ENCODE measurements at places on chromosomes 3 and 15.

DNA sequence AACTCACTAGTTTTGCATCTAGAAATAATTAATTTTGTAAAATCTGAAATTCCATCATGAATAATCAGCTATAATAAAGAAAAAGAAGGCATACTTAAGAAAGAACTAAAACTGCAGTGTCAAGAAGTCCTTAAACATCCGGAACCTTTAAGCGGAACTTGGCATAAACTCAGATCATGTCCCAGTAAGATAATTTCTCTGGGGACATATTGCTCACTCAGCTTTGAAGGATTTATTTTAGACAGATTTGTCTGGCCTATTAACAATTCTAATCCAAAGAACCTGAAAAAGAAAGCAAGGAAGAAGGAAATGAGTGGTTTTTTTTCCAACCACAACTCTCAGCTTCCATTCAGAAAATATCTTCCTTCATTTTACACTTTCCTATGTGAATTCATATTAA, 850.3 kb downstream of the ROBO1 start:
- no peak for DNase-seq

GRCh38 chr15:101841656-101842055, 29.7 kb downstream of the OR4F15 start:
- DNase-seq: no peak

GRCh38 chr3:59189526-59189925, 139.7 kb upstream of the CFAP20DC start:
- no peak for DNase-seq

- peak; percentile 88 for DNase-seq
Measured at GRCh38 chr3:158167737-158168557, 58.1 kb downstream of the RSRC1 start.

GRCh38 chr15:27175472-27176153, 204.6 kb downstream of the GABRG3 start:
- no peak for DNase-seq

DNA sequence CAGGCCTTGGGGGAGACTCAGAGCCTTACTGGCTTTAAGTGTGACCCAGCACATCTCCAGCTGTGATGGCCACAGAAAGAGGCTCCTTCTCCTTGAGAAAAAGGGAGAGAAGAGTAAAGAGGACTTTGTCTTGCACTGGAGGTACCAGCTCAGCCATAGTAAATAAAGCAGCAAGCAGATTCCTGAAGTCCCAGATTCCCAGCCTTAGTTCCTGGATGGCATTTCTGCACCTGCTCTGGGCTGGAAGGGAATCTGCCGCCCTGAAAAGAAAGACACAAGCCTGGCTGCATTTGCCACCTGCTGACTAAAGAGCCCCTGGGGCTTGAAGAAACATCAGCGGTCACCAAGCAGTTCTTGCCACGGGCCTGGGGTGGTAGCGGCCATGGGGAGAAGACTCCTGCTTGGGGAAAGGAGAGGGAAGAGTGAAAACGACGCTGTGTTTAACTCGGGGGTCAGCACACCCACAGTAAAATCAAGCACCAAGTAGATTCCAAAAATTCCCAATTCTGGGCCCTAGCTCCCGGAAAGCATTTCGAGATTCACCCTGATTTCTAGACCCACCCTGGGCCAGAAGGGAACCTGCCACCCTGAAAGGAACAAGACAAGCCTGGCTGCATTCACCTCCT, 24.2 kb upstream of the TNK2 start:
- DNase-seq: no peak

DNA sequence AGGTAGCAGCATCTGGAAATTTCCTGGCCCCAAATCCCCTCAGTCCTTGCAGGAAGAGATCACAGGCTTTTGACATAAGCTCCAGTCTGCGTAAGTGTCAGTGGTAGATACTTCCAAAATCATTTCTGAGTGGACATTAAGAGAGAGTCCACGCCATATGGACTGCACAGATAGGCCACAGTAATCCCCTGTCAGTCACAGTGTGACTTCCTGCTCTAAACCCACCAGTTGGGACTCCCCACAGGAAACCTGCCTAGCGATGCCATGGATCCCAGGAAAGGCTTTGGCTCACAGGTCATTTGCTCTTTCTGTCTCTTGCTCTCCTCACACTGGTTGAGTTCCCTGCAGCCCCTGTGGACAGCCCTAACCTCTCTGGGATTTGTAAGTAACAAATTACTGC, 28.8 kb upstream of the MKRN3 start:
- no peak for DNase-seq

- no peak for DNase-seq
Measured at GRCh38 chr3:188229726-188230125, 75.8 kb downstream of the LPP start.

GRCh38 chr15:47661661-47662180, 55.6 kb upstream of the SEMA6D start:
- no peak for DNase-seq

- no peak for DNase-seq
Measured at GRCh38 chr3:71208211-71209095, 375.1 kb downstream of the FOXP1 start.

DNA sequence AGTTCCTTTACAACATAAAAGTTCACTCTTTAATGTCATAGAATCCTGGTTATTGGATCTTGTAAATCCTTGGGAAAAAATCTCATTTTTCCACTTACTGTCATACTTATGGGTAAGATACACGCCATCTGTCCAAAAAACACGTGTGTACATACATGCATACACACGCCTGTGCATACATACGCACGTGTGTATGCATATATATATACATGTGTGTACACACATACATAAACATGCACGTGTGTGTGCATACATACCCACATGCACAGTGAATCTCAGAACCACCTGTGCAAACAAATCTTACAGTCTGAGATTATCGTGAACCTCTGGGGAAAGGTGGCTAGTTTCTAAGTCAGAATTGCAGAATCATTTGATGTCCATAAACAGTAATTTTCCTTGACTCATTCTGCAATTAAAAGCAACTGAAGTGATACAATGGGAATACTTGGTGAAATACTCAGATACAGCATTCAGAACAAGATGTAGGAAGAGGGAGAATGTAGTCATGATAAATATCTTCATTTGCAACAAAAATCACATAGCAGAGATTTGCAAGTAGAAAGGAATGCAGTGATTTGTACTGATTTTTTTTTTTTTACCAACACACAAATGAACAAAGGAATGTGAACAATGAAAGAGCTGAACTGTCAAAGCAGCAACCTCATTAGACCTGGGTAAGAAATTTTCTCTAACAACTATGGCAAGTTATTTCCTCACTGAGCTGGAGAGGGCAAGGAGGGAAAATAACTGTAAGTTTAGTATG, 160.6 kb upstream of the POU1F1 start:
- DNase-seq: no peak

DNA sequence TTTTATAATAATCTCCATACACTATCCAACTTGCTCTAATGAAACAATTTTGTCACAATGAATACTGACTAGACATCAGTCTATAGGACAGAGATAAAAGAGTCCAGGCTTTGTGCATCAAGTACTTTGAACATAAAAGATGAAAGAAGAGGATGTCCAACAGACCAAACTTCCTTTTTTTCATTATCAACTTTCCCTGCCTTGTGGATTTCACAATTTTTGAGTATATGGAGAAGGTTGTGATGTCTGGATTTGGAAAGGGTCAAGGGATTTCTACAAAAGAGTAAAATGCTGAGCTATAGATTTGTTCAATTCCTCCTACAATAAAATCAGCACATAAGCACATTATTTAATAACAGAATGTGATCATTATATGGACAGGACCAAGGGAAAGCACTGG, 25.7 kb downstream of the CD47 start:
- DNase-seq: no peak

DNA sequence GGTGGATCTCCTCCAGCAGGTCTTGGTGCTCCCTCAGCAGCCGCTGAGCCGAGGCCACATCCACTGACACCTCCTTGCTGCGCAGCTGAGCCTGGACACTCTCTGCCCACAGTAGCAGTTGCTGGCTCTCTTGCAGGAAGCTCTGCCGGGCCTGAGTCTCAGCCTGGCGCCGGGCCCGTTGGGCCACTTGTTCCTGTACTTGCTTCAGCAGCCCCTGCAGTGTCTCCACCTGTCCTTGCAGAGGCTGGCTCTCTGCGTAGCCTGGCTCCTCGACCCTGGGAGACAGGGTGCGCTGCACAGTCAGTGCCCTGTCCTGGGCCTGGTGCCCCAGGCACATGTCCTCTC, 15.5 kb downstream of the SPTBN5 start:
- no peak for DNase-seq

DNA sequence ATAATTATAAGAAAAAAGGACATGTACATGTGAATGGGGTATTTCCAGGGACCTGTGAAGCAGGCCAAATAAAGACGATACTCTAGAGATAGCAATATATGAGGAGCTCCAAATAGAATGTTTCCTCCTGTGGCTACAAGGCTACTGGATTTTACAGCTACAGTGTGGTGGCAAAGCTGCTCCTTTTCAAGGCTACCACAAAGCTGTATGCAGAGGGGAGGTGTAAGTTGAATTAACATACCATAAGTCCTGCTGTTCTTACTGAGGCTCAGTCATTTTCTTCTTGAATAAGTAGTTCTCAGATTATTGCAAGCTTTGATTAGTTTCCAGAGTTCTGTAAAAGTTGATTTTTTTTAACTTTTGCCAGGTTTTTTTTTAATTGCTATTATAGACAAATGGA, 1184.6 kb upstream of the EPHA6 start:
- no peak for DNase-seq

DNA sequence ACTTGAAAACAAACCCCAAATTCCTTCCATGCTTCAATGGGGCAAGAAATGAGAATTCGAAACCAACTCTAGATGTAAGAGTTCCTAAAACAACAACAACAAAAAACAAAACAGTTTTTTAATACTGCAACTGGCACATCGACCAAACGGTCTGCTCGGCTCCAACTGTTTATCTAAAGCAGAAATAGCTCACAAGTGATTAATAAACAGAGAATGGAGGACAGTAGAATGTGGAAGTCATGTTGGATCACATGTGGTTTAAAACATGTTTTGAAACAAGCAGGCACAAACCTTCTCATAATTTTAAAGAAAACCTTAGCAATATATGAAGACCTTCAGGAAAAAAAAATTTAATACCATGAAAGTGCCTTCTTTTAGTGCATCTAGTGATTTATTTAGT, 55.1 kb downstream of the SETMAR start:
- no peak for DNase-seq

GRCh38 chr3:126468028-126468891, 7.4 kb downstream of the ZXDC start:
- no peak for DNase-seq

- peak; percentile 8 for DNase-seq
Measured at GRCh38 chr3:121431726-121432517, 113.9 kb downstream of the POLQ start.

DNA sequence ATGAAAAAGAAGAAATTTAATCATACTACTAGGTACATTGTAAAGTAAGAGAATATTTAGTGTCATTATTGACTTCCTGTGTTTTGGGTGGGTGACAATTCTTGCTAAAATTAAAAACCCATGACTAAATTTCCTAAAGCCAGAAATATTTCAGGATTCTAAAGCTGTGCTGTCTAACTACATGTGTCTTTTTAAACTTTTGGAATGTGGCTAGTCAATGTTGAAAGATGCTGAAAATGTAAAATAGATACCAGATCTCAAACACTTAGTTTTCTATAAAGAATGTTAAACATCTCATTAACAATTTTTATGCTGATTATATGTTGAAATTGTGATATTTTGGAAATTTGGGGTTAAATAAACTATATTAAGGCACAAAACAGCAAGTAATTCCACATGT, 308.9 kb upstream of the TMCO5A start:
- no peak for DNase-seq

GRCh38 chr15:71183063-71183462, 67.8 kb downstream of the THSD4 start:
- DNase-seq: no peak

- no peak for DNase-seq
Measured at GRCh38 chr15:74519311-74519710, 21.7 kb upstream of the ARID3B start.

DNA sequence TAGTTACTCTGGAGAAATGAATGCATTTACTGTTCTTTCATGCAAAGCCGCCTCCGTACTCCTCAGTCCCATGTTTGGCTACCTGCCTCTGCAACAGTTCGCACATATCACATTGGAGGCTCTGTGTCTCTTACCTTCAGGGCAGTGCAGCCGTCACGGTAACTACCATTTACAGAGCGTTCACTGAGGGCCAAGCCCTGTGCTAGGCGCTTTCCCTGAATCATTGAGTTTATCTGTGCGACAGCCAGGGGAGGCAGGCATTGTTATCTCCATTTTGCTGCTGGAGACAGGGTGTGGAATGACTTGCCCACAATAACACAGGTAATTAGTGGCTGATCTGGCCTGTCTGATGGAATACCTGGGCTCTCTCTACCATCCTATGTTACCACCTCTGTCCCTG, 115.0 kb downstream of the THSD4 start:
- no peak for DNase-seq

GRCh38 chr15:55526559-55527036, 18.6 kb upstream of the DNAAF4 start:
- DNase-seq: peak; percentile 18

- no peak for DNase-seq
Measured at GRCh38 chr15:25712961-25713355, 150.2 kb downstream of the ATP10A start.

DNA sequence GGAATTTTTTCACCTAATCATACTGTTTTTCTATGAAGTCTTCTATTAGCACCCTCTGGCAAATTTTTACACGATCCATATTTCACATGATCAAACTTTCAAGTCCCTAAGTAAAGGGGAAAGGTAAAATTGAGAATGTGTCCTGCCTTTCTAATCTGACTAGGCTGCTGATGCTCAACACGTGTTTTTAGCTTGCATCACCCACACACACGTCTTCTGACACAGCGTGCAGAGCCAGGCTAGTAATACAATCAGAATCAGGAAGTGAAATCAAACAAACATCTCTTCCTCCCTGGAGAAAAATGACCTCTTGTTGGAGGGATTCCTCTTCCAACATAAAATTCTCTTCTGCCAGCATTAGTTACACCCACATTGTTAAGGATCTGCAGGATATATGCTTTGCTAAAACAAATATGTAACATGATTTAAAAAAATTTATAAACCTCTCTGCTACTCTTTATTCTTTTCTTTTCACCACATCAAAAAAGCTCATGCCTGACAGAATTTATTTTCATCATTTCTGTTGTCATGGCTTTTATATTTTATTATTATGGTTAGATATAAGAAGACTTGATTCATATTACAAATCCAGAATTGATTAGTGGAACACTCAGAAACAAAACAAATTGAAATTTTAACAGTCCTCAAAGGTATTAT, 122.4 kb downstream of the RAP2B start:
- peak; percentile 80 for DNase-seq

GRCh38 chr3:168036619-168037018, 59.1 kb downstream of the GOLIM4 start:
- no peak for DNase-seq

DNA sequence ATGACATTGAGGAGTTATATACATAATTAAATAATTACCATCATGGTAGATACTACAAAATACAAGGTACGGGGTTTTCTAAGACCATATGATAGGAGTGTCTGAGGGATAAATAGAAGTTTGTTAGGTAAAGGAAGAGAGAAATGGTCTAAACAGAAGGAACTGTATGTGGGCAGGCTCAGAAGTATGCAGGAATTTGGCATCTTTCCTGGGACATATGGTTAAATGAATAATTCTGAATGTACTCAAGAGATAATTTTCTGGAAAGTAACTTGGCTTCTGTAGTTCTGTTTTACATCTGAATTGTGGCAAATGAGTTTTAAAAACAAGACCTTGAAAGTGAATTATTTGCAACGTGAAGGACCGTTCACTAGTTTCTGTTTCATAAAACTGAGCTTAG, 17.5 kb downstream of the LMCD1 start:
- DNase-seq: no peak

GRCh38 chr3:194541483-194541882, 54.7 kb upstream of the ATP13A3 start:
- DNase-seq: no peak

- no peak for DNase-seq
Measured at GRCh38 chr3:134608771-134609435, 41.9 kb downstream of the KY start.
